ENCODE measurements at places on chromosomes 2 and 18. TPM values are rescaled to one million over a fixed set of nuclear protein-coding genes. Genes with fewer than 3 reads are reported as not detected.
A peak's percentile ranks its signal among the peaks of the same experiment; 100 is the strongest.

GRCh38 chr2:67561457-67561965 lies 164.4 kb downstream of the ETAA1 start:
- DNase-seq, result peak; percentile 4

The DCDC2C gene
- not detected for total RNA-seq

DNA sequence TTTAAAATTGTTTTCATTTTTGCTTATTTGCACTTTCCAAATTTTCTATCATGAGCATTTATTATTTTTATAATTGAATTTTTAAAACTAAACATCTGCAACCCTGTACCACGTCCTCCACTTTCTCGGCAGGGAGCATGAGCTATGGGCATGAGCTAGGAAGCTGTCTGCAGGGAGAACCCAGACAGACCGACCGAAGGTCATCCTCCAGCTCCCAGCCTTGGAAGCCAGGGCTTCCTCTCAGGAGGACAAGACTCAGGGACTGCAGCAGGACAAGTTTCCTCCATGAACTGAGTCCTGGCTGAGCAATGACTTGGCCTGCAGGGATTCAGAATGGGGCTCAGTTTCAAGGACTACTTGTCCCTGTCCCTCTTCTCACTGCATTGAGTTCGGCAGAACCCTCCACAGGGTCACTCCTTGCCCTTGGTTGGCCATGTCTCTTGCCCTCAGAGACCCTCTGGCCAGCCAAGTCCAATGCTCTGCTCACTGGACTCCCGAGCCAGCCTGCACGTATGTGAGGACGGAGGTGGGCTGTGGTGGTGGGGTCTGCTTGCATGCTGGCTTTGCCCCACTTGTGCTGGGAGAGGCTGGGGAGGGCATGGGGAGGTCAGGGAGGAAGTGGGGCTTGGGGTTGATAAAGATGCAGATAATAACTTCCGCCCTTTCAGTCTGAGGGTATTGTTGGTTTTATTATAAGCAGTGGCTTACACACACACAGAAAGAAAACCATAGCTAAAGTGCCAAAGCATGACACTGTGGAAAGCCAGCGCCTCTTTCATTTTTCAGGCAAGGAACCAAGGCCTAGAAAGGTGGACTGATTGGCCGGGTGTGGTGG lies 6.6 kb downstream of the NMUR1 start:
- no peak for DNase-seq

The NMUR1 gene
- 0.57 TPM for total RNA-seq

DNA sequence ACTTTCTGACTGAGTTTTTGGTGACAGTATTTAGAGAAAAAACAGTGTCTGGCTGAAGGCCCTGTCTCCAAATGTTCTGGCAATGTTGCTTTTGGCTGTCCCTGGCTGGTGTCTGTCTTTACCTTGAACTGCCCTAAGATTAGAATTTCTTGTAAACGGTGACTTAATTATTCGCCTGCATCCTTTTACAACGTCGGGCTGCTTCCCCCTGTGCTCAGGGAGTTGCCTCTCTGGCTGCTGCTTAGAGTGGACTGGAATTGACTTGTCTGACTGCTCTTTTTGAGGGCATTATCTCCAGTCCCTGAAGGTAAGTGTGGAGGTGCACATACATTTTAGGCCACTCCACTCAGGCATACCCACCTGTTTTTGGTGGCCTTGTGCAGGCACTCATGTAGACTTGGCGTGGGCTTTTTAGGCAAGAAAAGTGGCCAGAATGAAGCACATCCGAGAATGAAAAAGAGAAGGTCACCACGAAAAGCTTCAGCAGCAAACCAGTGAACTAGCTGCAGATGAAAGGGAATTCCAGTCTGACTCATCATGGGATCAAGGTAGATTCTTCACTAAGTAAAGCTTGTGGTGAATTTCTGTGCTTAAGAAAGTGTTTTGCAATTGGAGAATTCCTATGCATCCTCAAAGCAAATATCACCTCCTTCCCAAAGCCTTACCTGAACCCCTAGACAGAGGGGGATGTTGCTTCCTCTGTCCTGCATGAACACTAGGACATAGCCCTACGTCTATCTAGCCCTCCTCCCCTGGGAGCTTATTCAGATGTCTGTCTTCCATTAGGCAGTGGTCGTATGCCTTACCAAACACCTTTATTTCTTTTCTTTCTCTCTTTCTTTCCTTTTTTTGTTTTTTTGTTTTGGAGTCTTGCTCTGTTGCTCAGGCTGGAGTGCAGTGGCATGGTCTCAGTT lies 230.3 kb upstream of the TRIB2 start:
- no peak for DNase-seq

GRCh38 chr18:34600158-34600557 lies 109.9 kb upstream of the DTNA start:
- no peak for DNase-seq

- DNase-seq, result no peak
These were observed 157.1 kb upstream of the ZFP36L2 start for GRCh38 chr2:43383533-43383932.

DNA sequence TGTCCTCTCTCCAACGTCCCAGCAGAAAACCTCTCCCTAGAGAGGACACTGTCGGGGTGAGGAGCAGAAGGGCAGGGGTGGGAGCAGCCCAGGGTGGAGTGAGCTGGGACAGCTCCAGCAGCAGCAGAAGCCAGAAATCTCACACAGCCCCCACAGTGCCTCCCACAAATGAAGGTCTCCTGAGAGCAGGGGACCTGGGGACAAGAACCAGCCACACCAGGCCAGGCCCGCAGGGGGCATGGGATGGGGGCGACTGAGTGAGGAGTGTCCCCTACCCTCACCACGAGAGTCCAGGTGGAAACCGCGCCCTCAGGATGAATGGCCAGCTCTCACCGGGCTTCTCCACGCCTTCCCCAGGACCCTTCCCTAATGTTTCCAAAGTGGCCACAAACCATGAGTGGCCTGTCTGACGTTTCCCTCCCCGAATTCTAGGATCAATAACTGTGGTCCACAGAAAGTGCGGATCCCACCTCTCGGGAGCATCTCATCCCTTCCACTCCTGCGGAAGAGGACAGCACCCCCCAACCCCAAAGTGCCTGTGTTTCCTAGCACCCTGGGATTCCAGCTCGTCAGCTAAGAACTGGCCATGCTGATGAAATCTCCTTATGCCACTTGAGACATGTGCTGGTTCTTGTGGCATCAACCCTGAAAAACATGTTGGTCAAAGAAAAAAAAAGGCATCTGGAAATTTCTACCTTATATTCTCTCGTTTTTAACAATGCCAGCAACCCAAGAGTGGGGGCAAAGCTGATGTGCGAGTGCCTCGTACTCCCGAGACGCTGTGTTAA lies 121.1 kb downstream of the HDAC4 start:
- DNase-seq, result peak; percentile 46

The SDC1 gene
- total RNA-seq, result 162 TPM

DNA sequence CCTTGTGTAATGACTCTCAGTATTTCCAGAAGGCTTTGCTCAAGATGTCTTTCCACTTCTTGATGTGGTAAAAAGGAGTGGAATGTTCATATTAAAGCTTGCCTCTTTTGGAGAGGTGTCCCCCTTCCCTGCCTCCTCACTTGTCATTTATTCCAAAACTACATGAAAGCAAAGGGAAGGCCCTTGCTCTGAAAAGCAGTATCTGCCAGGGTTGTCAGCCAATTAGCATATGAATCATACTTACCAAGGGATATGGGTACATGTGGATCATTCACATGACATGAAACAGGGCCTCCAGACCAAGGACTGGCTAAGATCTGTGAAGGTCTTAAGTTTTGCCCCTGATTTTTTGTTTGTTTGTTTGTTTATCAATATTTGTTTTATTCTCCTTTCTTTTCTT lies 31.3 kb downstream of the ANXA4 start:
- DNase-seq, result no peak

DNA sequence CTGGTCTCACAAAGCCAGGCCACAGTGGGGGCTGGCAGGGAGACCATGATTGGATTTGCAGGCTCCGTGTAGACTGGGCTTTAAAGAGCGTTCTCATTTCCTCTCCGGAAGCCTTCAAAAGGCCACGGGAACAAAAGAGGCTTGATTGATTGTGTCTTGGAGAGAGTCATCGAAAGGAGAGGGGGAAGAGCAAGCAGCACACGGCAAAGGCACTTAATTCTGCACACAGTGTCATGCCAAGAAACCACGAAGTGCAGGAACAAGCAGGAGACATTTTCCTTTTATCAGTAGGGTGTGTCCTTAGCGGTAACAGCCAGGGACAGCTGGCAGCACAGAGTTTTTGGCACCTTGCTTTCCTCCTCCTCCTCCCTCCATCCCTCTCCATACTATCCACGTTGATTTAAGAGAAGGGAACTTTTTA lies 47.7 kb downstream of the GLI2 start:
- no peak for DNase-seq
